ENCODE measurements at places on chromosomes 6 and 20. TPM values are rescaled to one million over a fixed set of nuclear protein-coding genes. Genes with fewer than 3 reads are reported as not detected.

The RAET1E gene
- total RNA-seq = not detected

The SLC25A27 gene
- total RNA-seq = 5.2 TPM

The ULBP1 gene
- not detected for total RNA-seq

The NR2E1 gene
- total RNA-seq = not detected

The COL21A1 gene
- total RNA-seq = not detected

The LAMA4 gene
- not detected for total RNA-seq

The KCNG1 gene
- 2.3 TPM for total RNA-seq

The PABPC1L gene
- 63.4 TPM for total RNA-seq

The CYP21A2 gene
- total RNA-seq = 1.2 TPM

The SIGLEC1 gene
- 0.22 TPM for total RNA-seq

The APCDD1L gene
- not detected for total RNA-seq

The MLIP gene
- total RNA-seq = not detected

The STMND1 gene
- total RNA-seq = not detected

The RIPOR2 gene
- total RNA-seq = 511 TPM

The BNIP5 gene
- total RNA-seq = not detected

DNA sequence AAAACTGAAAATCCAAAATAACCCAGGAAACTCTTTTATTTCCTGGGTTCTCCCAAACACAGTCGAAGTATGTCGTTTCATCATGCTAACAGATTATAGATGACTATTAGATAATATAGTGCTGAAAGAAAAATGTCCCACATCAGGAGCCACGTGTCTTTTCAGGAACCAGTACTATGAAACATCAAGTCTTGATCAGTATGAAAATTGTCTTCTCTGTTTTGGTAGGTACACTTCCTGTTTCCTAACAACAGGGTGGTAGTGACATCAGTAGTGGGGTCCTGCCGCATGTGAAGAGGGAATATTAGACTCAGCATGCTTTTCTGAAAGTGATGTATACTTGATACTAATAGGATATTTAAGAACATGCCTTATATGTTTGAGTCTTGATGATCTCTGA lies 136.7 kb downstream of the HIVEP1 start:
- DNase-seq = no peak

GRCh38 chr6:112061605-112062004 lies 7.7 kb downstream of the CCN6 start:
- DNase-seq = no peak

- DNase-seq = no peak
These were observed 26.9 kb downstream of the MARCKS start for GRCh38 chr6:113884011-113884410.

DNA sequence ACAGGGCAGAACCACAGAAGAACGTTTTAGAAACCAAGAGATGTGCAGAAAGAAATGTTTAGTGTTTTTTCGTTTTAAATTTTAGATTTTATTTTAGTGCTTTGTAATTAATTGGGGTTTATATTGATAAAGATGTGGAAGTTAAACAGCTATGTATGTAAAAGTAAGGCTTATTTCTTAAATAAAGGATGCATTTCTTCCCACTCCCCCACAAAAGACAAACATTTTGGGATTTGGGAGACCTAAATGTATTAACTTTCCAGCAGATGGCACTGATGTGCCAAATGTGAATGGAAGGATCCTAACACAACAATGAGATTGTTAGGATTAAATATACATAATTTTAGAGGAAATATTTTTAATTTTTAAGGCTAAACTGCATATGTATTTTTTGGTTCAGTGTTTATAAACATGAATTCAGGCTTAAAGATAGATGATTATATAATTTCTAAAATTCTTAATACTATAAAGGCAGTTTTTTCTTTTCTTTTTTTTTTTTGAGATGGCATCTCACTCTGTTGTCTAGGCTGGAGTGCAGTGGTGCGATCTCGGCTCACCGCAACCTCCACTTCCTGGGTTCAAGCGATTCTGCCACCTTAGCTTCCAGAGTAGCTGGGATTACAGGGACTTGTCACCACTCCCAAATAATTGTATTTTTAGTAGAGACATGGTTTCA lies 12.0 kb downstream of the PFDN4 start:
- no peak for DNase-seq

DNA sequence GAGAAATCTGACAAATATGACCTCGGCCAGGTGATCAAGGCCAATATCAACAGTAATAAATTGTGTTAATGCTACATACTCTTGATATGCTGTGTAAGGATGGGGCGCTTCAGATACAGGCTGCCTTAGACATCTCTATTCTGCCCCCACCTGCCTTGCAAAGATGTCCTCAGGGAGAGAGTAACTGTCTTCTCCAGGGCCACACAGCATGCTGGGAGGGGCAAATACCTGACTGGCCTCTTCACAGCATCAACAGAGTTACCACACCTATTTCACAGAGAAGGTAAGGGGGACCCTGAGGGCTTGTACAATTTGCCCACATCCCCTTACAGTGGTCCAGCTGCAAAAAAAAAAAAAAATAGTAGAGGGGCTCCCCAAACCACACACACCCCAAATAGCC lies 17.2 kb upstream of the KIAA1755 start:
- no peak for DNase-seq

GRCh38 chr6:42378125-42378524 lies 73.6 kb downstream of the TRERF1 start:
- DNase-seq = peak; percentile 45

DNA sequence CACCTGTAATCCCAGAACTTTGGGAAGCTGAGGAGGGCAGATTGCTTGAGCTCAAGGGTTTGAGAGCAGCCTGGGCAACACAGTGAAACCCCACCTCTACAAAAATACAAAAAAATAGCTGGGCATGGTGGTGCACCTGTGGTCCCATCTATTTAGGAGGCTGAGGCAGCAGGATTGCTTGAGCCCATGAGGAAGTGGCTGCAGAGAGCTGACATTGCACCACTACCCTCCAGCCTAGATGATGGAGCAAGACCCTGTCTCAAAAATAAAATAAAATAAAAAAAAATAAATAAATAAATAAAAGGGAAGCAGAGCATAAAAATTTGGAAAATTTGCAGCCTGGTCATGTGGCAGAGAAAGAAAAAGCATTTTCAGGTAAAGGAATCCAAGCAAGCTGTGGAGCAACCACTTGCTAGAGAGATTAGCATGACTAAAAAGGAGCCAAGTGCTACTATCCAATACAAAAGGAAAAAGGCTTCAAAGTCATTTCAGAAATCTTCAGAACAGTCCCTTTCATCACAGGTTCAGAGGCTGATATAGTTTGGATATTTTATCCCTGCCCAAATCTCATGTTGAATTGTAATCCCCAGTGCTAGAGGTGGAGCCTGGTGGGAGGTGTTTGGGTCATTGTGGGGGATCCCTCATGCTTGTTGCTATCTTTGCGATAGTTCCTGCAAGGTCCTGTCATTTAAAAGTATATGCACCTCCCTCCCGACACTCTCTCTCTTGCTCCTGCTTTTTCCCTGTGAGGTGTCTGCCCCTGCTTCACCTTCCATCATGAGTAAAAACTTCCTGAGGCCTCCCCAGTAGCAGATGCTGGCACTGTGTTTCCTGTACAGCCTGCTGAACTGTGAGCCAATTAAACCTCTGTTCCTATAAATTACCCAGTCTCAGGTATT lies 11.2 kb upstream of the TTK start:
- no peak for DNase-seq

- no peak for DNase-seq
These were observed 154.5 kb downstream of the QRSL1 start for GRCh38 chr6:106783640-106784566.

DNA sequence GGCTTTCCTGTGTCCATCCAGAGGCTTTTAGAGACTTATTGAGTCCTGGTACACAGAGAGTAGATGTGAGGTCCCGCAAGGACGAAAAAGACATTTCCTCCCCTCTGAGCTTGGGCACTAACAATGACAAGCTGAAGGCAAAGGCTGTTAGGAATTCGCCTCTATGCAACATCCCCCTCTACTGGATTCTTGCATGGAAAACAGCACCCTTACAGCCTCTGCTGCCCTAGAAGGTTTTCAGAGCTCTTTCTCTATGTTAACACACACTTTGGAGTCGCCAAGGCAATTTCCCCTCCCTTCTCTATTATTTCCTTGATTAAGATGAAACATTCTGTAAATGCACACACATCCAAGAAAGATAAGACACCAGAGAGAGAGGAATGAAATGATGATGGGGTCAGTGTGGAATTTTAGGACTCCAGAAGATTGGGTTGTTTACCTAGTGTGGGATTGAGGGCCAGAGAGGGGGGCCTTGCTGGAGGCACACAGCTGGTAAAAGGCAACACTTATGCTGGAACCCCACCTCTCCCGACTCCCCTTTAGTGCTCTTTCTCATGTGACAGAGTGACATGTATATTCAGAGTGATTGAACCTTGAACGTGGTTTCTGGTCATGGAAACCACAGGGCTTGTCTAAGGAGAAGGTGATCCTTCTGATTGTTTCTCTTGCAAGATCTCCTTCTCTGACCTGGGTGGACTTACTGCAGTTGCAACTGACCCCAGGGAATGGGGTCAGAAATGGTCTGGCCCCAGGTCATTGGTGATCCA lies 300.7 kb downstream of the CLIC5 start:
- DNase-seq = peak; percentile 58

GRCh38 chr6:26173836-26174145 lies 86.6 kb downstream of the HFE start:
- no peak for DNase-seq

DNA sequence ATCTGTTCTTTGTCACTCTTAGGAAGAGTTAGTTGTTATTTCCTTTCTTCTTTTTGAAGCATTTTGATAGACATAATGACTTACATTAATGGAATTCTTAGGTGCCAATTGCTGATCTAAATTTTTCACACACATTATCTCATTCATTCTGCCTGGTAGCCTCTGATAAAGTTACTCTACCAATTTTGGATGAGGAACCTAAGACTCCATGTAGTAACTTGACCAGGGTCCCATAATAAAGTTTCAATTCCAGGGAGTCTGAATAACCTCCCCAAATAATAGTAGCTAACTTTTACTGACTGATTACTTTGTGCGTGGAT lies 73.2 kb upstream of the CITED2 start:
- no peak for DNase-seq

- DNase-seq = no peak
These were observed 134.5 kb upstream of the HMGN3 start for GRCh38 chr6:79369026-79369425.

DNA sequence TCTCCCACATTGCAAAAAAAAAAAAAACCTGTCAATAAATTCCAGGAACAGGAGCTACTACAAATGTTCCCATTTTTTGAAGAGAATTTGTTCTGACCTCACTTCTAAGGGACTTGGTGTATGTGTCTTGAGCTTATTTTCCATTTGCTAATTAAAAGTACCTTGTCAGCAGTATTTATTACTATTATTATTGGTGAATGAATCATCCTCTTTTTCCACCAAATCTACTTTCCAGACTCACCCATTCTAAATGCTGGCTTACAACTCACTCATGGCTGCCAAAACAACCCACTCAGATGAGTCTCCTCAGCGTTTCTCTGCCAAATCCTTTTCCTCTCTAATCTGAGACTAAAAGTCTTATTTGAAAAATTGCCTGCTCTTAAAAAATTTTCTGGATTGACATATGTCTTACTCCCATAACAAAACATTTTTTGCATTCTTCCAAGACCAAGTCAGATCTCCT lies 33.2 kb upstream of the TASP1 start:
- no peak for DNase-seq

DNA sequence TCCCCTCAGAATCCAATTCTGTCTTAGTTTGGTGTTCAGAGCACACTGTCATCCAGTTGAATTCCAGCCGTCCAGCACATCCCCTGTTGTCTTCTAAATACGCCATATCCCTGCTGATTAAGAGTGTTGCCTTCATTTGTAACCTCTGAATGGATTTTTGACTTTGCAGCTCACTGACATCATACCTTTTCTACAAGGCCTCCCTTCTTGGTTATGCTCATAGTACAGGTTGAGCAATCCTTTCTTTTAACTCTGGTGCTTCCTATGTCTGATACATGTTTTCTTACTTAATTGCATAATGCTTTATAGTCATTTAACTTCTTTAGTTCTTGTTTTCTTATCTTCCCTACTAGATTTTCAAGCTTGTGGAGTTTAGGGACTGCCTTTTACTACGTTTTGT lies 36.4 kb downstream of the XRN2 start:
- no peak for DNase-seq

- DNase-seq = no peak
These were observed 178.7 kb upstream of the TNFAIP3 start for GRCh38 chr6:137688230-137688971.

GRCh38 chr20:401682-402495 lies 6.2 kb upstream of the RBCK1 start:
- DNase-seq = no peak

DNA sequence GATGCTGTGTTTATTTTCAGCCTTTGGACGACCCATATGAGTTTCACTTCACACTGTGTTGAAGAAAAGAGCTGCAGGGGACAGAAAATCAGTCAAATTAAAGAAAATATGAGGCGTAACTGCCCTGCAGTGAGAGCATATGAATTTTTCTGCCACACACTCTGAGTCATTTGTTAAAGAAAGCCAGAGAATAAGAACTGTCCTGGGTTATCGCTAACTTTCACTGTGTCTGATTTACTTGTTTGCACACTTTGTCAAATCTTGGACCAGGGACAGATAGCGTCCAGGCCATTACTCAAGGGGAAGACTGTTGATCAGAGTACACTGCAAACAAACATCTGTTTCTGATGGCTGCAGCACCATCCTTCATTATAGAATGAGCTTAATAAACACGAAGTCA lies 126.8 kb upstream of the AGPAT4 start:
- DNase-seq = no peak

Measured in naive thymus-derived CD8-positive, alpha-beta T cell (primary cell).